NCI-H1092 (cell line): ENCODE measurements at places on chromosomes 11 and 22.

DNA sequence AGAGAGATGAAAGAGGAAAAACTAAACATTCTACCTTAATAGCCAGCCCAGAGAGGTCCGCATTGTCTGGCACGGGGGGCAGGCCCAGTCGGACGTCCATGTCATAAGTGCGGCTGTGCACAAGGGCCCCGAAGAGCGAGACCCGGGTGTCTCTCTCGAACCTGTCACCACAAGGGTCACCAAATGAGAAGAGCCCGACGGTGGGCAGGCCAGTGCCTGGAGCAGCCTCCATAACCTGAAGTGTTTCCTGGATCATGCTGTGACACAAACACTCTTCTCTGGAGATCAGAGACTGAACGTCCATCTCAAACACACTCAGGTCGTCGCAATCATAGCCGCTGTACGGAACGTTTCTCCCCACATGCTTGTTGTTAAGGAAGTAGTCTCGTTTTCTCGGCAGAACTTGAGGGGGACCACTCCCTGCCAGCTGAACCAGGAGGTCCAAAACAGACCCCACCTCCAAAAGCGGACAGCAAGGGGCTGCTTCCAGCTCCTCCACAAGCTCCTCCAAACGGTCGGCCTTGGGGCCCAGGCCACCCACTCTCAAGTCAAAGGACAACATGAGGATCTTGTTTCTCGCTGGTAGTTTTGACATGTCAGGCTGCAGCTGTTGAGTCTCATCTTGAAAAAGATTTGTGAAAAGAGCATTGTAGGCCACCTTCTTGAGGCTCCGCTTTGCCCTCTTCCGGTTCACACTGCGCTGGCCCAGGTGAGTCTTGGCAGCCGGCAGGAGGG is 971 bp downstream of the TUBGCP6 start:
- no peak for DNase-seq

- no peak for DNase-seq
Measured at GRCh38 chr11:111265421-111265820, 19.9 kb downstream of the POU2AF2 start.

- no peak for DNase-seq
Measured at GRCh38 chr11:27281740-27282590, 81.0 kb downstream of the CCDC34 start.

- DNase-seq, result no peak
Measured at GRCh38 chr11:114821621-114822412, 143.5 kb downstream of the NXPE2 start.

DNA sequence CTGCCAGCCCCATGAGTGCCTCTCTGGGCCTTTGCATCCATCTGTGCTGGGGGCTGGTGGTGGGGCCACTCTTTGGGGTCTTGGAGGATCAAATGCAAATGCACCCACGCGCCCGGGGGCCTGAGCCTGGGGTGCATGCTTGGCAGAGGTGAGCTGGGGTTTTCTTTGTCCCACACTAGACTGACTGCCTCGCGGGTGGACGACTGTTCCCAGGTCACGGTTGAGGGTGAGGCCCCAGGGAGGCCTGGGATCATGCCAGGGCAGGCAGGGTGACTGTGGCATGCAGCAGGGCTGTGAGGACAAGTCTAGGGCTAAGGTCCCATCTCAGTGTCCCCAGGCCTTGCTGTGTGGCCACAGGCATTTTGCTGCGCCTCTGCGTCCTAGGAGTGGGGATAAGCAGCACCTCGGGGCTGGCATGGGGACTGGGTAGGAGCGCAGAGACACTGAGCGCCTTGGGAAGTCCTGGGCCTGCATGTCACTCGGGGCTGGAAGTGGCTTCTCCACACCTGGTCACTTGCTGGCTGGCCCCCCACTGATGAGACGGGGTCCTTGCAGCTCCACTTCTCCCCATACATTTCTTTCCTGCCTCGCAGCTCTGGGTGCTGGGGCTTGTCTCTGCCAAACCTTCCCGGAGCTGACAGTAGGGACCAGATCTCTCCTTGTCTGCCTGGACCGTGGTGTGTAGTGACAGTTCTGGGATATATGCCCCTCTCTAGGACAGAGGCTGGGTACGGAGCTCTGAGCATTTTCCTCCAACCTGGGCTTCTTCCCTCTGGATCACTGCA is 133.1 kb downstream of the CTTN start:
- DNase-seq, result no peak

- DNase-seq, result no peak
Measured at GRCh38 chr11:118691926-118692830, 12.7 kb upstream of the TREH start.

DNA sequence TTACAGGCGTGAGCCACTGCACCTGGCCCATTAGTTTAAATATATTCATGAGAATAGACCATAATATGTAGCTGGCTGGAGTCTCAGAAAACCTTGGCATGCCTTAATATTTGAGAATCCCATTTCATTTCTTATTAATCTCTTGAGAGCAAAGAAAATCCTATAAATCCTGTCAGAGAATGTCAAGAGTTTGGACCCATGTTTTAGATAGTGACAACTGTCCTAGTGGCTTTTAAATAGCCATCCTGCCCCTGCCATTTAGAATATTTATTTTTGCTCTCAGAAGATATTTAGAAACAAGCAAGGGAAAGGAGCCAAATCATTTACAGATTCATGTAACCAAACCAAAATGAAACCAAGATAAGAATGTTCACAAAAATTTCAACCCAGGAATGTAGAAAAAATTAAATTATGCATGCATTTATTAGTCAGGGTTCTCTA is 107.2 kb downstream of the SWAP70 start:
- DNase-seq, result no peak

- DNase-seq, result no peak
Measured at GRCh38 chr11:118673361-118674081, 5.9 kb downstream of the TREH start.

DNA sequence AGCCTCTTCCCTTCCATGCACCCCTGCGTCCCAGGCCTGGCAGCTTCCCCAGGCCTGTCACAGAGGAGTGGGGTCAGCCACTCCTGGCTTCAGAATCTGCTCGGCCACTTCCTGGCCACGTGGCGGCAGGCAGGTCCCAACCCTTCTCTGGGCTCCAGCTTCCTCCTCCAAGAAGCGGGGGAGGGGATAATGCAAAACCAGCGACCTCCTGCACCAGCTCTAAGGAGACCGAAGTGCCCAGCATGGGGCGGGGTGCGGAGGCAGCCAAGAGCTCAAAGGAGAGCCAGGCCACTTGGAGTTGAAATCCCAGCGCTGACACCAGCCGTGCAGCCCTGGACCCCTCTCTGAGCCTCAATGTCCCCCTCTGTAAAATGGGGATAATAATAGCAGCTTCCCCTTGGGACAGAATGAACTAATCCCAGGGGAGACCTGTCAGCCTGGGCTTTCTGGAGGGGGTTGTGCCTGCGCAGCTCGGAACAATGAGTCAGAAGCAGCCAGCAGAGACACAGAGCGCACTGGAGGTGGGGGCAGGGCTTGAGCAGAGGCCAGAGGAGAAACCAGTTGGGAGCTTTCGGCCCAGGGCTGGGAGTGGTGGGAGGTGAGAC is 22.8 kb upstream of the PICK1 start:
- DNase-seq, result no peak

GRCh38 chr22:26546282-26546681 is 34.0 kb upstream of the TFIP11 start:
- no peak for DNase-seq

DNA sequence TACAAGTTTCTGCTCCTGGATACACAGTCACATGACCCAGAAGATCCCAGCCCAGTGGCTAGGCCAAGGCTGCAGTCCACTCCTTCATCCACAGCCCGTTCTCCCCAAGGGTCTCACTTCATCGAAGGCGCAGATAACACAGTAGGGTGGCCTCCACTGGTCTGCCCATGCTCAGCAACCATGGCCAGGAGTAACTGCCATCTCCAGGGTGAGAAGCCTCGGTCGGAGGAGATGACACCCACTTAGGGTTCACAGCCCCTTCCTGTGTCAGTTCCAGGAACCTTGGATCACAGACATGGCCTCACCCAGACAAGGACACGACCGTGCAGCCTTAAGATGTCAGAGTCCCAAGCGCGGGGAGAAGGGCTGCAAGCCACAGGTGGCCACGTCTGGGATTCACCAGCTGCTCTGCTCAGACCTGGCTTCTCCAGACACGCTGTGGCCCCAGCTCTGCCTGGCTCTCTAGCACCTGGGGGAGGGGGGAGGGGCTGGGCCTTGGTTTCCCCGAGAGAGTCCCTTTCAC is 2.6 kb downstream of the BET1L start:
- DNase-seq, result no peak

DNA sequence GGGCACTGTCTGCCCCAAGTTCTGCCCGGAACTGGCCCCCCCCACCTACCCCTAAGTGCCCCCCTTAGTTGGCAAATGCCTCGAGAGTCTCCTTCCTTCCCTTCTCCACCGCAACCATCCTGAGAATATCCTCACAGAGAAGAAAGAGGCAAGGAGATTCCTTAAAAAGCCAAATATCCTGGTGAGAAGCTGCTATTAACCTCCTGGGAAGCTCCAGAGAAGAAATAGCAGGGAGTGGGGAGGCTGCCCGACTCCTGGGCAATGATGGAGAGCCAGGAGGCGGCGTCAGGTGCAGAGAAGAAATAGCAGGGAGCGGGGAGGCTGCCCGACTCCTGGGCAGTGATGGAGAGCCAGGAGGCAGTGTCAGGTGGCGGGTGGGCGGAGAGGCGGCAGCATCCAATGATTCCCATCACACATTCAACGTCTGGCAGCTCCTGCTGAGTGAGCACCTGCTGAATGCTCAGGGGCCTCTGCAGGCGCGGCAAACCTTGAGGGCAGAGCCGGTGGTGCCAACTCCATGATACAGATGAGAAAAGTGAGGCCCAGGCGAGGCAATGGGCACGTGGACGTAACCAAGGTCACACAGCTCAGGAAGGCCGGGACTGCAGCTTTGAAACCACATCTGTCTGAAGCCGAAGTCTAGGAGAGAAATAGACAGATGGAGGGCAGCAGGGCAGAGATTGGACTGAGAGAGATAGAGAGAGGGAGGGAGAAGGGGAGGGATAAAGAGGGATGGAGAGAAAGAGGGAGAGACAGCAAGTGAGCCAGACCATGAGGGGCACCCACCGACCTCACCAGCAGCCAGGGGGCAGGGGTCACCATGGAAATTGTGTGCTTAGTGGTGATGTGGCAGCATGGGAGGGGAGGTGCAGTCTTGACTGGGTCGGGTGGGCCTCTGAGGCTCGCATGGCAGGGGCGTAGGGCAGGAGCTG is 58.3 kb downstream of the CYTH4 start:
- no peak for DNase-seq

DNA sequence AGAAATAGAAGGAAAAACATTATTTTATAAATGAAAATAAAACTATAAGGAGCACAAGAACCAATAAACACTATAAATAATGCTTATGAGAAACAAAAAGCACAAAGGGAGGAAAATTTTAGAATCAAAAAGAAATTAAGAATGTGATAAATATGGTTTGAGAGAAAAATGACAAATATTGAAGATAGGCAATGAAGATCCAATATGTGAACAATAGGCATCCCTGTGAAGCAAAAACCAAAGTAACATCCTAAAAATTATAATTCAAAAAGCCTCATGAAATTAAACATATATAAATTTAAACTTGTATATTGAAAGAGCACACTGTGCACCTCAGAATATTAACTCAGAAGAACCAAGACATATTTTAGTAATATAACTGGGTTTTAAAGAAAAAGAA is 216.2 kb downstream of the GRIK4 start:
- DNase-seq, result no peak
